Hair follicular keratinocyte (primary cell): ENCODE measurements at places on chromosomes 16 and 17. TPM values are rescaled to one million over a fixed set of nuclear protein-coding genes. Genes with fewer than 3 reads are reported as not detected.

The SLC35G6 gene
- not detected in 2 replicates for total RNA-seq

The CA4 gene
- total RNA-seq: not detected in 2 replicates

The CD19 gene
- not detected in 2 replicates for total RNA-seq

The VMO1 gene
- total RNA-seq: 0.31 TPM in 1 of 2 replicates, not detected in the other

The HSD3B7 gene
- total RNA-seq: 7.9 and 10.3 TPM in 2 replicates

The CBX2 gene
- total RNA-seq: 3.7 and 5.3 TPM in 2 replicates

The LAT gene
- 0.16 TPM in 1 of 2 replicates, not detected in the other for total RNA-seq

The SLC52A1 gene
- 0.08 and 0.62 TPM in 2 replicates for total RNA-seq

The ANKRD40CL gene
- not detected in 2 replicates for total RNA-seq

The PDILT gene
- not detected in 2 replicates for total RNA-seq

The CSH2 gene
- not detected in 2 replicates for total RNA-seq

The NPIPB13 gene
- 2.0 TPM in 1 of 2 replicates, not detected in the other for total RNA-seq

The EFCAB13 gene
- total RNA-seq: 2.8 and 5.2 TPM in 2 replicates

The TAC4 gene
- not detected in 2 replicates for total RNA-seq

The GINS2 gene
- total RNA-seq: 6.5 and 17.6 TPM in 2 replicates

The NDRG4 gene
- 2.0 and 3.4 TPM in 2 replicates for total RNA-seq

The GDPD1 gene
- total RNA-seq: 0.19 and 1.5 TPM in 2 replicates

The SYT17 gene
- total RNA-seq: 0.61 TPM in 1 of 2 replicates, not detected in the other

The CCL4L2 gene
- not detected in 2 replicates for total RNA-seq

The TBX6 gene
- 0.19 and 0.62 TPM in 2 replicates for total RNA-seq

The CCNF gene
- total RNA-seq: 10.7 and 35.5 TPM in 2 replicates

The TANC2 gene
- 21.1 and 85.1 TPM in 2 replicates for total RNA-seq

The SMIM22 gene
- total RNA-seq: 1.2 TPM in 1 of 2 replicates, not detected in the other

The MT1F gene
- total RNA-seq: 12.2 and 42.8 TPM in 2 replicates
